Stimulated activated CD8-positive, alpha-beta memory T cell treated with anti-CD3 and anti-CD28 coated beads, Interleukin-15, amount 100 ng/mL, for 4 hours (primary cell): ENCODE measurements at places on chromosomes 7 and 10.

- no peak for DNase-seq
Measured at GRCh38 chr10:34719746-34720145, 95.3 kb downstream of the PARD3 start.

GRCh38 chr10:132784866-132785722 lies 853 bp downstream of the NKX6-2 start:
- no peak for DNase-seq

GRCh38 chr7:16345979-16346958 lies 75.1 kb downstream of the CRPPA start:
- no peak for DNase-seq

DNA sequence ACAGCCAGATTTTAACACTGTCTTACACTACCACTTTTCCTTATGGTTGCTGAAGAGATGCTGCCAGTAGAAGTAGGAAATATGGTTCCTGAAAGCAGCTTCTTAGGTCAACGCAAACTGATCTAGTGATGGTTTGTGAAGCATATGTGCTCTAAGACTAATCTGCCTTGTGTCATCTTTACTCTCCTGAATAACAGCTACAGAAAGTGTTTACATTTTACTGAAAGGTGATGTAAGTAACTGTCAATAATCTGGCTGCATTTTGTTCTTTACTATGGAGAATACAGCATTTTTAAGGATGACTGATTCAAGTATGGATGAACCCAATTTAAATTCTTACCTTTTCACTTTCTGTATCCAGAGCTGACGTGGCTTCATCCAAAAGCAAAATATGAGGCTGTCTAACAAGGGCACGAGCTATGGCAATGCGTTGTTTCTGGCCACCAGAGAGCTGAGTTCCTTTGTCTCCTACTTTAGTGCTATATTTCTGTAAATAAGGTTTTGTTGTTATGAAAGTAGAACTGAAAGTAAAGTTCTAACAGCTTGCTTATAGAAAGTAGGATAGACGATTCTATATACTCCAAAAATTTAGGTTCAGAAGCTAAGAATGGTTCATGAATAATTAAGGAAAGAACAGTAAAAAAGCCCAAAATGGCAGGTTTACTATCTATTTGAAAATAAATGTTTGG lies 30.2 kb upstream of the ABCB4 start:
- DNase-seq, result no peak

DNA sequence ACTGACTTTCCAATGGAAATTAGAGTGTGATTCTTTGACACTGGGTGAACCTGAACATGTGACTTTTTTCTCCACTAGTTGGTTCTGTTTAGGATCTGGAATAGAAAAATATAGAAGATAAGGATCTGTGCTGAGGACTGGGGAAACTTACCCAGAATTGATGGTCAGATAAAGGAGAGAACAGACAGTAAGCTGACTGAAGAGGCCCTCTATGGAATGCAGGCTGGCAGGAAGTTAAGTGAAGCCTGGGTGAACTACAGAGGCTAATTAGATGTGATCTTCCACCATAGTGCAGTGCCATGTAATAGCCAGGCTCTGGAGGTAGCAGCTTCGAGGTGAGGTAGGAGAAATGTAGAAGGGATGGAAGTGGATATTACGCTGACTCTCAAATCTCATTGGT lies 455.3 kb downstream of the PLXDC2 start:
- no peak for DNase-seq

DNA sequence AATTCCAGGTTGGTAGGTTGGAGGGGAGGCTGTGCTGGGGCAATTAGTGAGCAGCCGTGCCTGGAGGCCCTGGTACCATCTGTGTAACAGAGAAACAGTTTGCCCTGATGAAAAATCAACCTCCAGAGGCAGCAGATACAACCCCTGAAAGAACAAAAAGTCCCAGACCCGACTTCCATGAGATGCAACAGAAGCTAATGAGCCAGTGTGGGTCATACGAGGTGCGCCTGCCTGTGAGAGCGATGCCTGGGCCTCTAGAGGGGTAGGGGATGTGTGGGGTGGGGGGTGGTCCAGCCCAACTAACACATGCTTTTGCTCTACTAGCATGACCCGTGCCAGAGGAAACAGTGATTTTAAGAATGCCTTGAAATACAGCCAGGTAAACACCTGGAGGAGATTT lies 39.3 kb downstream of the CELF2 start:
- no peak for DNase-seq
